MCF 10A (cell line): ENCODE measurements at places on chromosomes 2 and 18. TPM values are rescaled to one million over a fixed set of nuclear protein-coding genes. Genes with fewer than 3 reads are reported as not detected.

DNA sequence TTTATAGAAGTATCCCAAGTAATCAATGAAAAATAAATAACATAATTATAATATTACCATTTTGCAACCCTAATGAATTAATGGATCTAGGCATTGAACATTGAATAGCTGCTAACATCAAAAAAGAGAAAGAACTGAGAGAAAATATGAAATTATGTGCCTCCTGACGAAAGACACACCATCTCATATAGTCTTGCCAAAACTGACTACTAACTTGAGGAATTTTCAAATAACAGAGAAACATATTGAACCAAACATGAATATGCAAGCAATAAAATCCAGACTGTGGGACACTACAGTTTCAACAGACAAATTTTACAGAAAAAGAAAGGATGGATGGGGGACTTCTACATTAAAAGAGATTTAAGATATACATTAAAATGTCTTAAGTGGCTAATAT is 165.7 kb downstream of the WDPCP start:
- no peak for DNase-seq
- H3K27me3 ChIP-seq = no peaks in the 10 kb centered on the region
- no peak overlapping the region for H3K27ac ChIP-seq
- H3K36me3 ChIP-seq = no peaks in the 10 kb centered on the region
- H3K4me3 ChIP-seq = no peak overlapping the region

DNA sequence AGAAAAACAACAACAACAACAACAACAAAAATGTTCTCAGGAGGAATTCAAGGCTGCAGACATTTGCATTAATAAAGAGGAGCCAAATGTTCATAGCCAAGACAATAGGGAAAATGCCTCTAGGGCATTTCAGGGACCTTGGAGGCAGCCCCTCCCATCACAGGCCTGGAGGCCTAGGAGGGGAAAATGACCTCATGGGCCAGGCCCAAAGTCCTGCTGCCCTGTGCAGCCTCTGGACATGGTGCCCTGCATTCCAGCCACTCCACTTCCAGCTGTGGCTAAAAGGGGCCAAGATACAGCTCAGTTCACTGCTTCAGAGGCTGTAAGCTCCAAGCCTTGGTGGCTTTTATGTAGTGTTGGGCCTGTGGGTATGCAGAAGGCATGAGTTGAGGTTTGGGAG is 314.5 kb downstream of the CYRIA start:
- no peak overlapping the region for H3K27ac ChIP-seq
- H3K4me3 ChIP-seq = no peak overlapping the region
- H3K27me3 ChIP-seq = no peaks in the 10 kb centered on the region
- no peaks in the 10 kb centered on the region for H3K36me3 ChIP-seq
- no peaks in the 10 kb centered on the region for H3K4me1 ChIP-seq

GRCh38 chr2:32838418-32838817 is 108.3 kb upstream of the LTBP1 start:
- H3K36me3 ChIP-seq = no peaks in the 10 kb centered on the region
- no peak for DNase-seq
- no peaks in the 10 kb centered on the region for H3K4me1 ChIP-seq
- no peak overlapping the region for H3K27ac ChIP-seq
- H3K27me3 ChIP-seq = no peaks in the 10 kb centered on the region

DNA sequence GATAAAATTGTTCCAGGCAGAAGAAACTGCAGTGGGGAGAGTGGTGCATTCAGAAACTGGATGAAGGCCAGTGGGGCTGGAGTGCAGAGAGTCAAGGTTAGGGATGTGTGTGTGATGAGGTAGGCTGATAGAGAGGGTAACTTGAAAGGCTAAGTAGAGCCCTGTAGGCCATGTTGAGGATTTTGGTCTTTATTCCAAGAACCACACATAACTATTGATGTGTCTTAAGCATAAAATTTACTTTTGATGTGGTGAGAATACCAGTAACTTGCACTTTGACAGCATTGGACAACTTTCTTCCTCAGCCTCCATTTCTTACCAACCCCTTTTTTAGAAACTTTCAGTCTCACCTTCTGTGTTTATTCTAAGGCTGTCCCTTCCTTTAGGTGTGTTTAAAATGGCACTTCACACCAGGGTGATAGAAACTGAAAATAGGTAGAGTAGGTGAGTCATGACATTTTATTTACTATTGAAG is 22.6 kb downstream of the MTX2 start:
- H3K4me3 ChIP-seq = no peak overlapping the region
- H3K4me1 ChIP-seq = peaks cover 24% of the 10 kb centered on the region
- H3K27me3 ChIP-seq = no peaks in the 10 kb centered on the region
- peak; percentile 18 for DNase-seq
- H3K27ac ChIP-seq = no peak overlapping the region

Gene MTX2
- 38.0 and 40.9 TPM in 2 replicates for total RNA-seq

- H3K4me1 ChIP-seq = no peaks in the 10 kb centered on the region
- no peak overlapping the region for H3K27ac ChIP-seq
- no peaks in the 10 kb centered on the region for H3K27me3 ChIP-seq
- no peak for DNase-seq
- H3K4me3 ChIP-seq = no peak overlapping the region
Observed at GRCh38 chr2:238101891-238102841, 2.0 kb downstream of the ESPNL start.

Gene DSG1
- total RNA-seq = not detected in 2 replicates

DNA sequence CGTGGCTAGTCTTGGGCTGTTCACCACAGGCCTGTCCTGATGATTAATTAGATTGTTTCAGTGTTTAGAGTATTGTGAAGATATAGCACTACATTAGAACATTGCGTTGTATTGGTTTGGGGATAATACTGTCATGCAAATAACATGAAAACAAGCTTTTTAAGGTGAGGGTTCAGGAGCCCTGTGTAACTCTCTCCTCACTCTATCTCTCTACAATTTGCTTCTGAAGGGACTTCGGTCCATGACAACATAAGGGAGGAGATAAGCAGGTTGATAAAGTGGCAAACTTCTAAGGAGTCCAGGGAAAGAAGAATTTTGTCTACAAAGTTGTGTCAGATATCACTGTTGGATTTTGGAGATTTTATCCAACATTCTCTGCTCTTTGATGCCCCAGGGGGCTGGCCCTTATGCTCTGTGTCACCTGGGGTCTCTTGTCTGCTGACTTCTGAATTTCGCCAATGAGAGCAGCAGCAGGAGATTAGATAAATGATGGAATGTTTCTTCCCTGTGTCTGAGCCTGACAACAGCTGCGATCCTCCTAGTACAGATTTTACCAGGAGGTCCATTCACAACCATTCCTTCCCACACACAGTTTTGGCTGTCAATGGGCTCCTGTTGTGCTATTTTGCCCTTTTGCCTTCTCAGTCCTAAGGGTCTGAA is 3.3 kb downstream of the TNP1 start:
- H3K36me3 ChIP-seq = no peaks in the 10 kb centered on the region
- peaks cover 8% of the 10 kb centered on the region for H3K4me1 ChIP-seq
- H3K27me3 ChIP-seq = peaks cover 15% of the 10 kb centered on the region
- H3K4me3 ChIP-seq = no peak overlapping the region

Gene CCDC148
- 0.51 and 0.96 TPM in 2 replicates for total RNA-seq

DNA sequence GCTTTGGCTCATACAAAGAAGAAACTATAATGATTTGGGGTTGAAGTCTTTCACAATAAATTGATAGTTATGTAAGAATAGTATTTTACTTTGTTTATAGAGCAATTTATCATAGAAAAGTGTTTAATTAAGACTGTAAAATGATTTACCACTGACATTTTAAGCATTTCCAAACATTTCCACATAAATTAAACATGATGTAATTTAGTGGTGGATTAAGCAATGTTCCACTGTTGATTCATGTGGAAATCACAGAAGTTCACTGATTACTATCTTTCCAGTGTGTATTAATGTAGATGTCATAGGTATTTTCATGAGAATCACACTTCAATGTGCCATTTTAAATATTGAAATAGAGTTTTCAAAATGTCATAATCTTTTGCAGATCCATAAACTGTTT is 40.1 kb upstream of the GRB14 start:
- peaks cover 6% of the 10 kb centered on the region for H3K36me3 ChIP-seq
- H3K4me1 ChIP-seq = no peaks in the 10 kb centered on the region

Gene CRYBA2
- total RNA-seq = not detected in 2 replicates

DNA sequence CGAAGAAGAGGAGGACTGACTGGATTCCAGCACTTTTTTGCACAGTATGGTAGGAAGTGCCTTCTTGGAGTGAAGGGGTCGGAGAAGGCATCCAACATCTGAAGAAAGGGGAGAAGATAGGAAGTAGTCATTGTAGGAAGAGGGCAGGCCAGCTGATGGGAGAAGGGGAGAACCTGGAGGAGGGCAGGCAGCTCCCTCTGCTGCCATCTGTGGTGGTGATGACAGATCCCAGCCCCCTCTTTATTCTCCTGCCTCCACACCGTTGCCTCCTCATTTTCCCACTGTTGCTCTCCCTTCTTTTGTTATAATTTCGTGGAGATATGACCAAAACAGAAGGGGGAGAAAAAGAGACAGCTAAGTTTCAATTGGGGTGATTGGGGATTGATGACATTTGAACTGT is 2.9 kb upstream of the SCYGR2 start:
- no peak overlapping the region for H3K27ac ChIP-seq
- H3K27me3 ChIP-seq = peaks cover 11% of the 10 kb centered on the region

DNA sequence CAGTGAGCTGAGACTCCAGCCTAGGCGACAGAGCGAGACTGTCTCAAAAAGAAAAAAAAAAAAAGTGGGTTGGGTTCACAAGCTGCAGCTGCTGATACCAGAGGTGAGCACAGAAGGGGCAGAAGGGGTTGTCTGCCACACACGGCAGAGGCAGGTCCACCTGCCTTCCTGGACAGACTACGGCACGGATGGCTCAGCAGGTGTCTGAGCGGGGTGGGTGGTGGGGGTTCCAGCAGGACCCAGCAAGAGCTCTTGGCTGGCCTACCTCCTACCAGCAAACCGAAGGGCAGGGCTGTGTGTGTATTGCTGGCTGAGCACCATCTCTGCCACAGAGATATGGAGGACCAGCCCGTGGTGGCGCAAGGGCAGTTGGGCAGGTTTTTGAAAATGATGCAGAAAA is 130.4 kb upstream of the ASB18 start:
- H3K36me3 ChIP-seq = no peaks in the 10 kb centered on the region
- H3K4me1 ChIP-seq = peaks cover 6% of the 10 kb centered on the region
- no peak for DNase-seq
- no peak overlapping the region for H3K27ac ChIP-seq

GRCh38 chr2:149629026-149629425 is 41.5 kb upstream of the MMADHC start:
- no peak for DNase-seq
- H3K4me3 ChIP-seq = no peak overlapping the region
- no peaks in the 10 kb centered on the region for H3K36me3 ChIP-seq
